ENCODE measurements at places on chromosomes 2 and 18.

DNA sequence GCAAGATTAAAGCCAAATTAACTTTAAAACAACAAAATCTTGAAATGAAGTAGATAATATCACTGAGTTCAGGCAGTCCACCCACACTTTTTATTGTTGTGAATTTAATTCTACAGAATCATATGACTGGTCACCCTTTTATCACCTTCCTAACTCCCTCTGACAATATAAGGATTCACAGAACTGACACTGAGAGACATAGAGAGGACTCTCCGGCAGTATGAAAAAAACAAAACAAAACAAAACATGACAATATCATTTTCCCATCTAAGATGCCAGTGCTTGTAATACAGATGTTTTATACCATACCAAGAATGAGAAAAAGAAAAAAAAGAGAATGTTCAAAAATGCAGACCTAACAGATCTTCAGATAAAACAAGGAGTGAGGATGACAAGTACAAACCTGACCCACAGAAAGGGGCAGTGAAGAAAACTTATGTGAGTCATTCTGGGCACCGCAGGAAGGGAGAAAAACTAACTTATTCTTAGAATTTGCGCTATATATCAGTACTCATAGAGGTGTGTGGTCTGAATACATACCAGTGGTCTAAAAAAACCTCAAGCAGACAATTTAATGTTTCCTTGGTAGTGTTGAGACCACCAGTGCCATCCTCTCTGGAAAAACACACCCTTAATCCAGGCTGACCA, 136.6 kb downstream of the ZAP70 start:
- DNase-seq: no peak

DNA sequence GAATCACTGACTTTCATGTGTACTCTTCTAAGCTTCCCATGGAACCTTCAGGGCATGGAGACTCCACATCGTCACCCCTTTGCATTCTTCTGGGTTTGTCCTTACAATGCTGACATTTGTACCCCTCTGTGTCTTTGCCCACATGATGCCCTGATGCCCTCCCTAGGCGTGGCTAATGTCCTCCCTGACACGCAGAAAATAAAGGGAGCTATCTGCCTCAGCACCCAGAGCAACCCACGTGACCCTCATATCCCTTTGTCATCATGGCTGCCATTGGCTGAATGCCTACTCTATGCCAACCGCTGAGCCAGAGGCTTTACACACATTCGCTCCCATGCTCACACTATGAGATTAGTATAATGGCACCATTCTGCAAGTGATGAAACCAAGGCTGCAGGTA, 86.4 kb upstream of the KLHL29 start:
- no peak for DNase-seq

GRCh38 chr2:215680605-215681598, 245.0 kb upstream of the FN1 start:
- no peak for DNase-seq

GRCh38 chr18:28086670-28087552, 90.0 kb downstream of the CDH2 start:
- no peak for DNase-seq

DNA sequence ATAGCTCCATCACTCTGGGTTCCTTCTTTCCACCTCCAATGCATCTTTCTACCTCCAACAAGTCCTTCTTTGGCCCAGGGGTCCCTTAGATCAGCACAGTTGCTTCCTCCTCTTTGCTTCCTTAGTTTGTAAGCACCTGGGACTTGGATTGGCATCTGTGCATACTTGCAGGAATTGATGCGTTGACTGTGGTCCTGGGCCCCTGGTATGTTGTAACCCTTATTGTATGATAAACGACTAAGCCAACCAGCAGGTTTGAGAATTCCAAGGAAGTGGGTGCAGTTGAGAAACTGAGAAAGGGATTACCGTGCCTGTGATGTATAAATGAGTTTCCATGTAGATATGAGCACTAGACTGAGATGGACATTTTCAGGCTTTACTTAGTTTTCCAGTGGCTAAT, 55.9 kb downstream of the ARHGAP28 start:
- no peak for DNase-seq

DNA sequence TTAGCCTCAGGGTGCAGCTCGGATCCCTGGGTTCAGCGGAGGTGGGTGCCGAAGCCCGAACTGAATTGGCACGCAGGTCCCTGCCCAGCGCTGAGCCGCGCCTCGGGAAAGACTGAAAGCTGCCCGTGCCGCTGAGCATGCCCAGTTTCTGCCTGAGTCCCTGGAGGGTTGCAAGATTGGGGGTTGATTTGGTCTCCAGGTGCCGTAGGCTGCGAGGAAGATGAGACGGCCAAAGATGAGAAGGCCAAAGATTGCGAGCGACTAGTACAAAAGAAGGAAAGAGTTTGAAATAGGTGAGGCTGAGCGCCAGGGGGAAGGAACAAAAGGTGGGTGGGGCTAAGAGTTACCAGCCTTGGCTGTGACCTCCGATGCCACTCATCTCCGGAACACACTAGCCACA, 852 bp upstream of the KCNH7 start:
- DNase-seq: no peak

DNA sequence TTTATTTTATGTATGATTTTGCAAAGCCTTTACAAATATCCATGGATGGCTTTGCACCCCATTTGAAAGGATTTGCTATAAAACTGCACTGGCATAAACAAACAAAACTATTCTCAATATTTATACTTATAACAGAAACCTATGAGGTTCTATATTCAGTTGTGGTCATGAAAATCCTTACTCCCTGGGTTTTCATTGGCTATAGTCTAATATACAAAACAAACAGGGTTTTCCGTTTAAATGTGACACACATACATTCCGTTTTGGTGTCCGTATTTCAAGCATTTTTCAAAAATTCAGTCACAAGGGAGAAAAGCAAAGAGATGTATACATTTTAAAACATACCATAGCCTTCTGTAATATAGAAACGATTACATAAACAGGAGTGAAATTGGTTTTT, 100.0 kb downstream of the TCF4 start:
- DNase-seq: no peak

- DNase-seq: no peak
These were observed 4.3 kb downstream of the SOCS6 start for GRCh38 chr18:70293166-70293565.

- no peak for DNase-seq
These were observed 2.5 kb upstream of the CDH7 start for GRCh38 chr18:65748321-65748720.

DNA sequence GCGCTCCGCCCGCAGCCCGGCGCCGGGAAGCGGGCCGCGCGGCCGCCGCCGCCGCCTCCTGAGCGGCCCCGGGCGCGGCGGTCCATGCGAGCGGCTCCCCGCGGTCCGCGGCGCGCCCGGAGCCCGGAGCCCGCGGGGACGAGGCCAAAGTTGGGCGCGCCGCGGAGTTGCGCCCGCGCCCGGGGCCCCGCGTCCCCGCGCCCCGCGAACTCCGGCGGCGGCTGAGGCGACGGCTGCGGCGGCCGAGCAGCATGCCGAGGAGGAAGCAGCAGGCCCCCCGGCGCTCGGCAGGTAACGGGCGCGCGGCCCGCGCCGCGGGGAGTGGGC, 992 bp downstream of the TSHZ1 start:
- no peak for DNase-seq

DNA sequence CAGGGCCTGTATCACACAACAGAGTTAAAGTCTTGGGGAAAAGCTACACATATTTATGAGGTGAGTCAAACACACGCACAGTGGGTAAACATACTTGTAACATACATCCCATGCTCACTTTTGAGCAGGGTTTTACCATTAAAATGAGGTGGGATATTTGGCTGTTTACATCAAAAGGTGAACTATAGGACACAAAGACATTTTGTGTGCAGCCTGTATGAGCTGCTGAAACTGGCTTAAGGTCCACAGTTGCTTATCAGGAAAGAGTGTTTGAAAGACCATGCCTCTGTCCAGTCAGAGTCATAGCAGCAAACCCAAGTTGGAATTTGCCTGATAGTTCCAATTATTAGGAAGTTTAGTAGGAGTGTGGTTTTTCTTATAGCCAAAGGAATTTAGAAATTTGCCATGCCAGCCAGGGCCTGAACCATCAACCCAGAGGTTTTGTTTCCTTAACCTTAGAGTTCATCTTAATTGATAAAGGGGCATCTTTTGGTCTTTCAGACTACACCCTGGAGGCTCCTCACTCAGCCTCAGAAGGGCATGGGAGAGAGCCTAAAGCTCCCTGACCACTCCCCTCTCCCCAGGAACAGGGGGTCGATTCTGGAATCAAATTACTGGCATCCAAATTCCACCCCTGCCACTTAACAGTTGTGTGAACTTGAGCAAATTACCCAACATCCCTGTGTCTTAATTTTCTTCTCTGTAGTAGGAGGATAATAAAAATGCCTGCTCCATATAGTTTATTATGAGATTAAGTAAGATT, 29.9 kb upstream of the L3MBTL4 start:
- DNase-seq: no peak

- no peak for DNase-seq
These were observed 226.4 kb upstream of the CXCR4 start for GRCh38 chr2:136344339-136344738.

DNA sequence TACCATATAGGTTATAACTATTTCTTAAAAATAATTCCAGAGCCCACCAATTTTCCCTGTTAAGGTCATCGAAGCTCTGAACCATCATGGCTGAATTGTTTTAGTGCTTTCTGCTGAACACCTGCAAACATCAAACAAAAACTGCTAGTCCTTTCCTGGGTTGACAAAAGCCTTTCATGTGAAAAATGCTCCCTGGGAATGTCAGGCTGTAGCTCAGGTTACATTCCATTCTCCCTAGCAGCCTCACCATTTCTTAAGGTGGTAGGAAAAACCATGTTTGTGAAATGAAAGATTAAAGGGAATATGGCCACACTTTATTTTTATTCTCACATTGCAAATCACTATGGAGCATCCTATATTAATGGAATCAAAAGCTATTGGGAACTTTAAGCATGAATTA, 5.7 kb downstream of the TCF4 start:
- no peak for DNase-seq

DNA sequence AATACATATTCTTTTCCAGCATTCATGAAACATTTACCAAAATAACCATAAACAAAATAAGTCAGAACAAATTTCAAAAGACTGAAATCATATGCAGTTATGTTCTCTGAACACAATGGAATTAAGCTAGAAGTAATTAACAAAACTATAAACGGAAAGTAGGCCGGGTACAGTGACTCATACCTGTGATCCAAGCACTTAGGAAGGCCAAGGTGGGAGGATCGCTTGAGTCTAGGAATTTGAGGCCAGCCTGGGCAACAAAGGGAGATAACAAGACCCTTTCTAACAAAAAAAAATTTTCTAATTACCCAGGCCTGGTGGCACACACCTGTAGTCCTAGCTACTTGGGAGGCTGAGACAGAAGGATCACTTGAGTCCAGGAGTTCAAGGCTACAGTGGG, 14.9 kb downstream of the ATAD2B start:
- no peak for DNase-seq

DNA sequence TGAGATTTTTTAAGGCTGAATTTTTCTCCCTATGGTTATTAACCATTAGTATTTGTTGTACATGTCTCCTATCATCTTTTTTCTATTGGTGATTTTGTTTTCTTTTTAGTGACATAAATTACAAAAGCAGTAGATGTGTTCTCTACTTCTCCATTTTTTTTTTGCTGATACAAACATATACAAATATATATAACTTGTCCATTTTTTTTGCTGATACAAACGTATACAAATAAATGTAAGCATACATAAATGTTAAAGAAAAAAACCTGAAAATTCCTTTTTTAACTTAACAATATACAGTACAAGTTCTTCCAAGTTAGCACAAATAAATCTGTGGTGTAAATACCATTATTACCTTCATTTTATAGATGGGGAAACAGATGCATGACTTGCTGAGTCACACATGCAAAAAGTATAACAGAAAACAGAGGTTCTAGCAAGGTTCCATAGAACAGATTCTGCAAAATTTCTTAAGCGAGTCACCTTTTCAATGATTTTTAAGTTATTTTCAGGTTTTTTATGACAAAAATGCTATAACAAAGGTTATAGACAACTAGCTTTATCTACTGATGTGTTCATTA, 2.1 kb downstream of the MSGN1 start:
- no peak for DNase-seq

- no peak for DNase-seq
These were observed 83.2 kb downstream of the DGKD start for GRCh38 chr2:233437439-233437955.

GRCh38 chr18:46581648-46582047, 75.4 kb downstream of the LOXHD1 start:
- DNase-seq: no peak

- no peak for DNase-seq
These were observed 319.5 kb upstream of the CXCR4 start for GRCh38 chr2:136437461-136437860.

DNA sequence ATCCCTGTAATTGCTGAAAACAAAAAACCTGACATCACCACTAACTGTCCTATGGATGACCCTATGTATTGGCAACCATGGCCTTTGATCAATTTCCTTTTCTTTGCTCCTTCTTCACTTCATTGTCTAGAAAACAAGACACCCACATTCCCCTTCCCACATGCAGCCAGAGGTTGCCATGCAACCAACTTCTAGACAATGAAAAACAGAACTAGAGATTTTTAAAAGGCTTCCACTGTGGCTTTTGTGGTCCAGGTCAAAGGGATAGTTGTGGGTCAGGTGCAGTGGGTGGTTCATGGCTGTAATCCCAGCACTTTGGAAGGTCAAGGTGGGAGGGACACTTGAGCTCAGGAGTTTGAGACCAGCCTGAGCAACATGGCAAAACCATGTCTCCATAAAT, 139.3 kb upstream of the DOK6 start:
- no peak for DNase-seq

GRCh38 chr18:53114441-53114840, 774.4 kb downstream of the DCC start:
- DNase-seq: no peak

DNA sequence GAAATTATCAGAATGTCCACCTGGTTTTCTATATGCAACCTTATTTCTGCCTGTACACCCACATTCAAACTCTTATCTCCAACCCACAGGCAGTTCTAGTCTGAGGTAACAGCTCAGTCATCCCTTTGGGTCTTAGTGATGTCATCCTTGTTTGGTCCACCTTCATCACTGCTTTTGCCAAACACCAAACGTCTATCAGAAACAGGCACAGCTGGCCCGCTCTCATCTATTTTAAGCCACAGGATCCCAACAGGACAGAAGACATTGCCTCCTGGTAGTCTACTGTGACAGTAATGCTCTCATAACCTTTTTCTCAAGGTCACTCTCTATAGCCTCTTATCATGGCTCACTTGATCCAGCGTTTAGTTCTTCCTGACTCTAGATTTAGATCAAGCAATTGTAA, 99.0 kb upstream of the CHAC2 start:
- DNase-seq: no peak
